Central memory CD8-positive, alpha-beta T cell (primary cell): ENCODE measurements at places on chromosomes 7 and 10.

- H3K27ac ChIP-seq = no peak overlapping the region
- no peak for DNase-seq
- peaks cover 24% of the 10 kb centered on the region for H3K36me3 ChIP-seq
- H3K4me3 ChIP-seq = no peak overlapping the region
- H3K27me3 ChIP-seq = no peaks in the 10 kb centered on the region
These were observed 147.1 kb downstream of the RNF216 start for GRCh38 chr7:5634107-5634950.

GRCh38 chr10:112653215-112653614, 206.2 kb downstream of the VTI1A start:
- H3K4me1 ChIP-seq = no peaks in the 10 kb centered on the region
- H3K36me3 ChIP-seq = peaks cover 5% of the 10 kb centered on the region
- no peak overlapping the region for H3K4me3 ChIP-seq
- H3K27ac ChIP-seq = no peak overlapping the region
- no peak for DNase-seq

DNA sequence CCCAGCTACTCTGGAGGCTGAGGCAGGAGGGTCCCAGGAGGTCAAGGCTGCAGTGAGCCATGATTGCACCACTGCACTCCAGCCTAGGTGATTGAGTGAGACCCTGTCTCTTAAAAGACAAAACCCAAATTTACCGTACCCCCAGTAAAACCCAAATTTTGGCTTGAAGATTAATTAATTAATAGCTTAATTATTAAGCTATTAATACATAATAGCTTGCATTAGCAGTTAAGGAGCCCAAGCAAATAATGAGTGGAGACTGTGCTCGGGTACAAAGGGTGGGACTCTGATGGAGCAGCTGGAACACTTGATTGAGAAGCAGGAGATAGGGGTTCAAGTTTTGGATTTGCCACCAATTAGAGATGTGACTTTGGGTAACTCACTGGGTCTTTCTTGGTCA, 28.9 kb downstream of the NRF1 start:
- H3K27me3 ChIP-seq = no peaks in the 10 kb centered on the region
- peaks cover 14% of the 10 kb centered on the region for H3K4me1 ChIP-seq
- H3K27ac ChIP-seq = no peak overlapping the region
- H3K4me3 ChIP-seq = no peak overlapping the region

DNA sequence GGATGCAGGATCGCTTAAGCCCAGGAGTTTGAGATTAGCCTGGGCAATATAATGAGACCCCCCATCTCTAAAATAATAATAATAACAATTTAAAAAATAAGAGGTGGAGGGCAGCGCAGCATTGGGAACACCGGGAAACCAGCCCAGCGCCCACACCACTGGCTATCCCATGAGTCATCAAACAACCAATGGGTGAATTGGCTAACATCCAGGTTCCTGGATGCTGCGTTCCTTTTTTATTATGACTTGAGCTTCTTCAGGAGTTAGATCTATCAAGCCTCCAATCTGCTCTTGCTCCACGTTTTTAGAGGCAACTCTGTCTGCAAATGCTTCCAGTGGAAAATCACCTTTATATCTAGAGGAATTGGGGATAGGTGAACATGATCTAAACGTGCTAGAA, 10.0 kb upstream of the LRRC4 start:
- no peak overlapping the region for H3K4me3 ChIP-seq
- no peak for DNase-seq
- H3K36me3 ChIP-seq = peaks cover 3% of the 10 kb centered on the region

GRCh38 chr7:33195264-33195663, 65.9 kb downstream of the BBS9 start:
- peaks cover 2% of the 10 kb centered on the region for H3K36me3 ChIP-seq
- H3K27ac ChIP-seq = no peak overlapping the region
- no peaks in the 10 kb centered on the region for H3K27me3 ChIP-seq
- no peak overlapping the region for H3K4me3 ChIP-seq
